ENCODE measurements at places on chromosomes 3 and 15. TPM values are rescaled to one million over a fixed set of nuclear protein-coding genes. Genes with fewer than 3 reads are reported as not detected.

GRCh38 chr3:150738688-150739087 is 24.3 kb downstream of the SIAH2 start:
- no peak for DNase-seq

RASGRP1 gene
- 0.46 TPM for total RNA-seq

- DNase-seq: no peak
Measured at GRCh38 chr3:116267116-116267515, 178.2 kb downstream of the LSAMP start.

GRCh38 chr15:96992817-96993216 is 662.3 kb downstream of the NR2F2 start:
- DNase-seq: no peak

PCSK6 gene
- total RNA-seq: 33.8 TPM

GRCh38 chr3:156750191-156750873 is 75.8 kb upstream of the LEKR1 start:
- DNase-seq: peak; percentile 62

DNA sequence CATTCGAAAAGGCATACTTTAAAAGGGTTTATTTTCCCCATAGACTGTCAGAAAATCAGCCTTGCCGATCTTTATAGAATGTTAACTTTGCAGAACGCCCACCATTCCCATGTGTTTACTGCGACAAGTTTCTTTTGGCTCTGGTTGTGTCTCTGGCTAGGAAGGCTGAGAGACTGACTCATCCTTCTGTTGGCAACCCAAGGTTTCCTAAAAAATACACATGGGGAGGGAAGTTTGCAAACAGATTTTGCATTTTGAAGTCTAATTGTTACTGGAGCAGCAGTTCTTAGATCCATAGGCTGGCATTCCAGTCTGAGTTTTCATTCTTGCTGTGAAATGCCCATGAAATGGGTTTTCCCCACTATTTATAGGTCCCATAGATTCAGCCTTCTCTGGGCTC is 37.9 kb upstream of the MINAR1 start:
- no peak for DNase-seq

SLC51A gene
- 0.60 TPM for total RNA-seq

DNA sequence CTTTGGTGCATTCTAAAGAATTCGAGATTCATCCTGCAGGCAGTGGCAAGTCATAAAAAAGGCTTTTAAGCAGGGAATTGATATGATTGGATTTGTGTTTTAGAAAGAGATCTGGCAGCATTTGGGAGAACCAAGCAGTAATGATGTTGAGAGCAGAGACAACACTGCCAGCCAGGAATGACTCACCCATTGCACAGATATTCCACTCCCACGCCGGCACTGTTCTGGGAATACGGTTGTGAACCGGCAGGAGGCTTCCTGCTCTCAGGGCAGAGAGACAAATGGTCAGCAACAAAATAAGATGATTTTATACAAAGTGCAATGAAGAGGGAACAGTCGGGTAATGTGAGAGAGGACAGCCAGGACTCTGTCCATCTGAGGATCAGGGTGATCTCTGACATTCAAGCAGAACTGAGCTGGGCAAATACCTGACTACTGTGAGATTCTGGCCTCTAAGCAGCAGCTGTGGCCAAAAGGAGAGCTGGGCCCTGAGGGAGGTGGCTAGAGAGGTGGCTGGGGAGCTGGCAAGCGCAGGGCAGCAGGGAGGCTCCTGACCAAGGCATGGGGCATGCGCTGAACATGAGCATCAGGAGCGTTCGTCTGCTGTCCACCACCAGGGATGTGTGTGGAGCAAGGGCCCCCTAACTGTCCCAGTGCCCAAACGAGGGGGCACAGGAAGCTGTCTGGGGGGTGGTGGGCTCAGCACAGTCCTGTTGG is 56.1 kb upstream of the PLXNA1 start:
- DNase-seq: no peak

SNX33 gene
- total RNA-seq: 13.3 TPM

- DNase-seq: no peak
Measured at GRCh38 chr3:19392150-19392549, 243.8 kb downstream of the KCNH8 start.

Data from Right ventricle myocardium inferior (tissue), 1 donor.